ENCODE measurements at places on chromosomes 3 and 15.
A peak's percentile ranks its signal among the peaks of the same experiment; 100 is the strongest.

- H3K27me3 ChIP-seq: peaks cover 3% of the 10 kb centered on the region
- H3K27ac ChIP-seq: no peak overlapping the region
- no peak overlapping the region for H3K4me3 ChIP-seq
- H3K36me3 ChIP-seq: no peaks in the 10 kb centered on the region
Observed at GRCh38 chr3:42670051-42670576, 15.2 kb upstream of the KLHL40 start.

DNA sequence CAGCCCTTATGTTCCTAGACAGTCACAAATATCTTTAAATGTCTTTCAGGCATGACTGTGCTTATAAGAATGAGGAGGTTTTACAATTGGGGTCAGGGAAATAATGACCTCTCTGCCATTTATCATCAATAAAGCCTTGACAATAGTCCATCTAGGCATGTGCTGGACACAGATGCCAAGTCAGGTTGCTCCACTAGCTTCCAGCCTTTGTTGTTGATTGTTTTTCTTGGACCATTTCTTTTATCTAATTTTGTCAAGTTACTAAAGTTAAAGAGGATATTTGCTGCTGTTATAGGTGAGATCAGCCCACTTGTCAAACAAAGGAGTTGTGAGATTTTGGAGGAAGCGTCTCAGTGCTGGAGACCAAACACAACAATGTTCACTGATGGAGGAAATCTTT is 628.0 kb downstream of the ROBO2 start:
- H3K4me1 ChIP-seq: no peaks in the 10 kb centered on the region
- DNase-seq: no peak
- H3K4me3 ChIP-seq: no peak overlapping the region
- H3K27ac ChIP-seq: no peak overlapping the region
- no peaks in the 10 kb centered on the region for H3K36me3 ChIP-seq
- H3K27me3 ChIP-seq: no peaks in the 10 kb centered on the region

- H3K4me1 ChIP-seq: no peaks in the 10 kb centered on the region
- peaks cover 1% of the 10 kb centered on the region for H3K36me3 ChIP-seq
- no peak overlapping the region for H3K4me3 ChIP-seq
Observed at GRCh38 chr3:197354568-197355001, 56.2 kb upstream of the DLG1 start.

- no peak for DNase-seq
- no peaks in the 10 kb centered on the region for H3K4me1 ChIP-seq
- H3K36me3 ChIP-seq: no peaks in the 10 kb centered on the region
- no peak overlapping the region for H3K27ac ChIP-seq
- no peak overlapping the region for H3K4me3 ChIP-seq
Observed at GRCh38 chr3:106811376-106811775, 565.9 kb upstream of the CCDC54 start.

DNA sequence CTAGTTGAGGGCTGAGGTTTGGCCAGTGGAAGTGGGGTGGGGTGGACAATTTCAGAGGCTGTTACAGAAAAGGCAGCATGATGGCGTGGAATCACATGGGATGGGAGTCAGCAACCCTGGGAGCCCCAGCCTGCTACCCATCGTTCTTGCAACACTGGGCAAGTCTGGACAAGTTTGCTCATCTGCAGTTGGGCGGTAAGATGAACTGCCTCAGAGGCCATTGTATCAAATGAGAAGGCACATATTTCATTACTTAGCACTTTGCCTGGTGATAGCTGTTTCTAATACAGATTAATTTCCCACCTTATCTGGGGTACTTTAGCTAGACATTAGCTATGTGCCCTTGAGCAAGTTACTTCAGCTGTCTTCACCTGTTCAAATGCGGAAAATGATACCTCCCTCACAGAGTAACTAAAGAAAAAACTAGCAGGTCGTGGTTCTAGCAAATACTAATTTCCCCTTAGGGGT is 248.9 kb downstream of the THSD4 start:
- peaks cover 5% of the 10 kb centered on the region for H3K27me3 ChIP-seq
- no peaks in the 10 kb centered on the region for H3K4me1 ChIP-seq
- no peak overlapping the region for H3K4me3 ChIP-seq
- DNase-seq: no peak

DNA sequence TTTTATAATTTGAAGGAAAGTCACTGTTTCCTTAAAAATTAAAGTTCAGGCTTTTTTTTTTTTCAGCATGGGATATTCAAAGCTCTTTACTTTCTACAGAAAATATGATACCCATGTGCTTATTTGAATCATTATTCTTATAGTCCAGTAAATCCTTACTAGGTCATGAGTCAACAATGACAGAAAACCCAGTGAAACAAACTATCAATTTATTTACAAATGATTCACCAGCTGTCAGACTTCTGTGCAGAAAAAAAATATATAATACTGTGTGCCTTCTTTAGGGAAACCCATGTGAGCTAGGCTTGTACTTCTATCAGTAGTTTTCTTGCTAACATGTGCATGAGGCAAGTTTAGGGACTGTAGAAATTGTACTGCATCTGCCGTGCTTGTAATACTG is 1.2 kb downstream of the ACP3 start:
- H3K4me3 ChIP-seq: no peak overlapping the region
- H3K27ac ChIP-seq: no peak overlapping the region
- no peaks in the 10 kb centered on the region for H3K4me1 ChIP-seq
- H3K27me3 ChIP-seq: peaks cover 13% of the 10 kb centered on the region
- no peaks in the 10 kb centered on the region for H3K36me3 ChIP-seq
- DNase-seq: no peak

GRCh38 chr3:136334209-136334608 is 84.1 kb downstream of the PCCB start:
- H3K27me3 ChIP-seq: no peaks in the 10 kb centered on the region
- no peak for DNase-seq
- no peaks in the 10 kb centered on the region for H3K4me1 ChIP-seq

DNA sequence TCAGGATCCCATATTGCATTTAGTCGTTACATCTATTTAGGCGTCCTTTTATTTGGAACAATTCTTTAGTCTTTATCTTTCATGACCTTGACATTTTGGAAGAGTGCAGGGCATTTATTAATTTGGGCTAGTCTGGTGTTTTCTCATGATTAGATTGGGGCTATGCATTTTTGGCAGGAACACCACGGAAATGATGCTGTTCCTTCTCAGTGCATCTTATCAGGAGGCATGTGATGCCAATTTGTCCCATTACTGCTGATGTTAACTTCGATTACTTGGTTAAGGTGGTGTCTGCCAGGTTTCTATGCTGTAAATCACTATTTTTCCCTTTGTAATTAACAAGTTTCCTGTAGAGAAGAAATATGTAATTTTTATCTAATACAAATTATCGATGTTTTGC is 18.1 kb upstream of the VWA5B2 start:
- no peaks in the 10 kb centered on the region for H3K36me3 ChIP-seq
- H3K27ac ChIP-seq: no peak overlapping the region
- no peak overlapping the region for H3K4me3 ChIP-seq

DNA sequence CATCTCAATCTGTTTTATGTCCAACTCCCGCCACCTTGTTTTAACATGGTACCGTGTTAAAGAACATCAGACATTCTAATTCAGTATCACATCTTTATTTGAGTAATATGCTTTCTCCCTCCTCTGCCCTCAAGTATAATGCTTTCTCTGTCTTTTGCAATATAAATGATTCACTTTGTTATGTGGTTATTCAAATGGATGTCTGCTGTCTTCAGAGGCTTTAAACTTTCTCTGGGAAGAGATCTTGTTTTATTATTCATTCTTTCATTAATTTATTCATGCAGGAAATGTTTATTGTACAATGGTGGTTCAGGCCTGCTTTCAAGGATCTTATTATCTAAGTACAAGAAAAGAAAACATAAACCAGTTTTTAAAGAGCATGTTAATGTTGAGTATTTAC is 57.1 kb downstream of the RAP2B start:
- H3K4me3 ChIP-seq: no peak overlapping the region
- peaks cover 58% of the 10 kb centered on the region for H3K4me1 ChIP-seq
- H3K36me3 ChIP-seq: peaks cover 23% of the 10 kb centered on the region
- peak overlapping the region; percentile 28 for H3K27ac ChIP-seq
- H3K27me3 ChIP-seq: no peaks in the 10 kb centered on the region
- DNase-seq: no peak

All from activated CD8-positive, alpha-beta memory T cell treated with anti-CD3 and anti-CD28 coated beads, Interleukin-2, amount 10 ng/mL, durations not matched to agents 7 days and 5 days (primary cell).